ENCODE measurements at places on chromosomes 5 and 9.
A peak's percentile ranks its signal among the peaks of the same experiment; 100 is the strongest.

DNA sequence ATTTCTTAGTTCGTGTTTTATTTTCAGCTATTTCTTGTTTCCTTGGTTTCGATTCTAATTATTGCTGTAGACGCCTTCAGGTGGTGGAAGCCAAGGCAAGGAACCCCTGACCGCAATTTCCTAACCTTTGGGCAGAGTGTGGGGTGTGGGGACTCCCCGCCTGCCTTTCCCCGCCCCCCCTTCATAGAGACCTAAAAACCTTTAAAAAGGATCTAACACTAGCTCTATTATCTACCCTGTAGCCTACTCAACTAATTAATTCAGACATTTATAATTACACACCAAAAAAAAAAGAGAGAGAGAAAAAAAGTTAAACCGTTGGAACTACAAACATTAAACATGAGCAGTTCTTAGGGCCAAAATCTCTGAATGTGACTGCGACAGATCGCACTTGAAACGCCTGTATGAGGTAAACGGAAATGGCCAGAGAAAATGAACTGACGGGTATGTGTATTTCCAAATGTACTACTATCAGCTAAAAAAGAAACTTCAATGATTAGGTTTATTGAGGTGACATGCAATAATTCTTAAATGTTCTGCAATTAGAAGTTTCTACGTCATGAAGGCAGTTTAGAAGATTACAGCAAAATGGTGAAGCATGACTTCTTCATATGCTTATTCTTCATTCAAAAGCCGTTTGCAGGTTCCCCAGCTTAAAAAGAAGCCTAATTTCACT is 19.0 kb upstream of the FER start:
- no peak for DNase-seq

- DNase-seq, result peak; percentile 46
Measured at GRCh38 chr5:113278976-113279375, 155.8 kb downstream of the TSSK1B start.

GRCh38 chr5:119273391-119273839 is 82.4 kb upstream of the TNFAIP8 start:
- DNase-seq, result no peak

DNA sequence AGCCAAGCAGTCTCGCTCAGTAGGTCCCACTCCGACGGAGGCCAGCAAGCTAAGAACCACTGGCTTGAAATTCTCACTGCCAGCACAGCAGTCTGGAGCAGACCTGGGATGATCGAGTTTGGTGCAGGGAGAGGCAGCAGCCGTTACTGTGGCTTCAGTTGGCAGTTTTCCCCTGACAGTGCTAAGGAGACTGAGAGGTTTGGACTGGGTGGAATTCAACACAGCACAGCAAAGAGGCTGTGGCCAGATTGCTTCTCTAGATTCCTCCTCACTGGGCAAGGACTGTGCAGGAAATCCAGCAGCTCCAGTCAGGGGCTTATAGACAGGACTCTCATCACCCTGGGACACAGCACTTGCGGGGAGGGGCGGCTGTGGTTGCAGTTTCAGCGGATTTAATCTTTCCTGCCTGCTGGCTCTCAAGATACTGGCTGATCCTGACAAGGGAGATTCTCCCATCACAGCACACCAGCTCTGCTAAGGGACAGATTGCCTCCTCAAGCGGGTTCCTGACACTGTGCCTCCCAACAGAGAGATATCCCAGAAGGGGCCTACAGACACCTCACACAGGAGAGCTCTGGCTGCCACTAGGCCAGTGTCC is 122.1 kb downstream of the YIPF5 start:
- DNase-seq, result no peak

DNA sequence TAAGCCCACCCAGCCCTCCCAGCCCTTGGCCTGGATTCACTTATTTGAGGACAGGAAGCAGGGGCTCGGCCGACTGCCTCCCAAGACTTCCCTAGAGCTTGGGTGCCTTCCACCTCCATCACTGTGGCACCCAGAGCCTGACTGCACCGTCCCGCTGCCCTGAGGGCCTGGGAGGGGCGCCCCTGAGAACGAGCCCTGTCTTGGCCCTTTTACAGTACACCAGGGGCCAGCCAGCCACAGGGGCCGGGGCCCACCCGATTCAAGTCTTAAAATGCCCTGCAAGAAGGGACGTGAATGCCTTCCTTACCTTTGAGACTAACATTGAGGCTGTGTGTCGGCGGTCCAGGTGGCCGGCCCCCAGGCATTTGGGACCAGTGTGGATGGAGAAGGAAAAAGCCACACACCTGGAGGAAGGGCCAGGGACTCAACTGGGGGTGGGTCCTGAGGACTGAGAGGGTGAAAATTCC is 16.8 kb downstream of the FAM78A start:
- DNase-seq, result no peak

GRCh38 chr5:131330031-131330430 is 66.2 kb downstream of the CDC42SE2 start:
- DNase-seq, result no peak

- no peak for DNase-seq
Measured at GRCh38 chr9:135960411-135961276, 529 bp downstream of the UBAC1 start.

DNA sequence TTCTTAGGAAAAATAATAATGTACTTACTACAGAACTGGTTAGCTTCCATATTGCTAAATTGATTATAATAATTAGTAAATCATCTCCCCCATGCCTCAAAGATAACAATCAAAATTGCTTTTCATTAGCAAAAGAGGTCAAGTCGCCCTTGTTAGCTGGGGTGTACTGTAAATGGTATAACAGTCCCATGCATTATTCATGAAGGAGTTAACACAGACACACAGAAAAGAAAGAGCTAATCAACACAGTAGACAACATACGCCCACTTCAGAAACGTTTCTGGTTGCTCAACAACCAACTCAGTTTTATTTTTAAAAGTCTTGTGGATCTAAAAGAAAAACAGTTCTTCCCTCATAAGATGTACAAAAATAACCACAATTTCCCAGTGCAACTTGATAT is 100.2 kb downstream of the MPDZ start:
- no peak for DNase-seq

- DNase-seq, result peak; percentile 0
Measured at GRCh38 chr5:63050916-63051315, 472.3 kb downstream of the LRRC70 start.

- no peak for DNase-seq
Measured at GRCh38 chr5:139798883-139799282, 3.3 kb downstream of the PSD2 start.

DNA sequence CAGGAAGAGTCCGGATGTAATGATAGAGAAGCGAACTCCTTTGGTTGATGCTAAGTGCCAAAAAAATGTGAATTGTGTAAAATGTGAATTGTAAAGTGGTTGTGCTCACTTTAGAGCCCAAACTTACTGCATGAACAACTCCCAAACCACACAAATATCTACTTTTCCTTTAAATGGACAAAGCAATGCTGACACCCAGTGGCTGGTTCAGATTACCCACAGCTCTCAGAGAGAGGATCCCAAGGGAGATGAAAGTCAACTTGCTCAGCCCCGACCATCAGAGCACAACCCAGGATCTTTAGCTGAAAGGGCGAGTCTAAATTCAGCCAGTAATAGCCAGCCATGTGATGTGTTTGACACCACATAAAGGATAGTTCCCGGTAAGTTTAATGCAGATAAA is 133.7 kb downstream of the NMUR2 start:
- DNase-seq, result no peak

DNA sequence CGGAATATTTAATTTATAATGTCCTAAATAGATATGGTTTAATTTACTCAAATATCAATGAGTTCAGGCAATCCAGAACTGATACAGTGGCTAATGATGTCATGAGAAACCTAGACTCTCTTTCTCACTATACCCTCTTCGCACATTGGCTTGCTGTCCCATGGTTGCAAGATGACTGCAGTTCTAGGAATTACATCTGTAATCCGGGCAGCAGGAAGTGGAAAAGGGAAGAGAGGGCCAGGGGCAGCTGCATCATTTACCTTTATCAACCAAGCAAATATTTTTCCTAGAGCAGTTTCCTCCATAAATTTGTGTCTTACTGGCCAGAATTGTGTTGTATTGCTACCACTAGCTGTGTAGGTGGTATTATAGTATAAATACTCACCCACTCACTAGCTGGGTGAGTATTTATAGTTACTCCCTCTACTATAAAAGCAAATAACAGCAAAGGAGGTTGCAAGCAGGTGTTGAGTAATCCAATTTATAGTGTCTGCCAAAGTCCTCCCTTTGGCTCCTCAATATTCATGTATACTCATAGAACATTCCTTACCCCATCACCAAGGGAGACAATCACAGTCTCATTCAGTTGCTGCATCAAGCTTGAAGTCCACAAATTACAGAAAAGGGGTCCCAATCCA is 168.8 kb downstream of the DROSHA start:
- peak; percentile 73 for DNase-seq

- DNase-seq, result peak; percentile 69
Measured at GRCh38 chr5:150129813-150130492, 25.7 kb downstream of the PDGFRB start.

- peak; percentile 74 for DNase-seq
Measured at GRCh38 chr5:321230-321725, at the start of gene AHRR. Gene AHRR (plus strand): TSS chr5:321714. CDS start chr5:343903, 22,189 bp downstream.

DNA sequence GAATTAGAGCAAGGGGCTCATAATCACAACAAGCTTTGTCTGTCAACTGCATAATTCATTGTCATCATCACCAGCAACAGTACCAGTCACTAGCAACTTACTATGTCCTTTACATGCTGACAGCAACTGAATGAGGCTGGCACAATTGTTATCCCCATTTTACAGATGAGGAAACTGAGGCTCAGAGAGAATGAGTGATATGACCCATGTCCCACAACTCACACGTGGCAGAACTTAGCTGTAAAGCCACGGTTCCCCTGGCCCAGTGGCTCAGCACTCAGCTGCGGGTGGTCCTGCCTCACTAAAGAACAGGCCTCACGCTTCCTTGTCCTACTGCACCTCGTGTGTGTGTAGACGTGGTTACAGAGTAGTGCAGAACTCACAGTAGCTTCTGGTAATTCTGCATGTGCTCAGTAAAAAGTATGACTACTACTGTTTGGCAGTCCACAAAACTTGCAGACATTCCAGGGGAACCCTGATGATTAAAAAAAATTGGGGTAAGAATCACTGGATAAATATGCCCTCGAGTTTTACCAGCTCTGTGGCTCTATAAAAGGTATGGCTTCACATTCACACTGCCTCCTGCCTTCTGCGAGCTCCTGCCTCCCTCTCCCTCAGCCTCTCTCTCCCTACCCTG is 30.2 kb downstream of the AFAP1L1 start:
- peak; percentile 67 for DNase-seq

- peak; percentile 52 for DNase-seq
Measured at GRCh38 chr5:179143446-179143845, 83.3 kb downstream of the ZNF354C start.

DNA sequence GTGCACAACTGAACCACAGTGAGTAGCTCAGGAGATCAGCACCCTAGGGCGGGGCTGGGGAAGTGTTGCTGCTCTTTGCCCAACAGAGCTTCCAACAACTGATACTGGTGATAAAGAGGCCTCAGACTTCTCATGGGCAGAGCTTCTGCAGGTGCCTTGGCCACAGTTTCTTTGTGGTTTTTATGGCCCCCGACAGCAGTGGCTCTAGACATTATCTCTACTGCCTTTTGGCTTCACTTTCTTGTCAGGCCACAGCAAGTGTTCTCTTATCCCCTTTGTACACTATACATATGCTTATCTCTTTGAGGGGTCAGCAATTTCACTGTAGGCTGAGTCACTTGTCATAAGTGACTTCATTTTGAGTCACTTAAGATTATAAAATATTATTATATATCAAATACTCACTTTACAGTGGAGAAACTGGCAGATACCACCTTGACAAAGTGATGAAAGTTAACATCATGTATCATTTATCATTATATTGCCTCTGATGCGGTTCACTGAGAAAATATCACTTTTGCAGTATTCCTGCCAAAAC is 90.9 kb upstream of the COX7C start:
- no peak for DNase-seq

- DNase-seq, result no peak
Measured at GRCh38 chr5:99621772-99622681, 693.2 kb upstream of the CHD1 start.

GRCh38 chr9:119026120-119026519 is 343.1 kb downstream of the BRINP1 start:
- DNase-seq, result no peak

GRCh38 chr9:80077059-80077458 is 505.3 kb downstream of the TLE4 start:
- no peak for DNase-seq

DNA sequence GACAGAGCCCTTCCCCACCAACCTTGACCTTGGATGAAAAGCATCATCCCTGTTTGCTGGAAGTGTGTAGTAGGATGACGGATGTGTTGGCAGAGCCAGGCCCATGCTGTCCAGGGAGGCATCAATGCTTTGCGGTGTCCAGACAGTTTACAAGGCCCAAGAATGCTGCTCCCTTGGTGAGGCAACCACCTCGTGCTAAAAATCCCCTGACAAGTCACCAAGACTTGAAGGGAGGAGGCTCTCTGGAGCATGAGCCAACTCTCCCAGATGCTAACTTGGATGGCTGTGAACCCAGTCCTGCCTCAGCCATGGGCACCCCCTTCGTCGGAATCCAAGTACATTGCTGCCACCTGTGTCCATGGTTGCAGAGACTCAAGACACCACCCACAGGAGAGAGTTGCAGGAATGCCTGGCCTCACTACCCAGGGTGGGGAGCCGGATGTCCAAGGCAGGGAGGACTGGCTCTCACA is 9.5 kb upstream of the NKD2 start:
- DNase-seq, result no peak

GRCh38 chr5:149289301-149289700 is 17.6 kb downstream of the AFAP1L1 start:
- no peak for DNase-seq

DNA sequence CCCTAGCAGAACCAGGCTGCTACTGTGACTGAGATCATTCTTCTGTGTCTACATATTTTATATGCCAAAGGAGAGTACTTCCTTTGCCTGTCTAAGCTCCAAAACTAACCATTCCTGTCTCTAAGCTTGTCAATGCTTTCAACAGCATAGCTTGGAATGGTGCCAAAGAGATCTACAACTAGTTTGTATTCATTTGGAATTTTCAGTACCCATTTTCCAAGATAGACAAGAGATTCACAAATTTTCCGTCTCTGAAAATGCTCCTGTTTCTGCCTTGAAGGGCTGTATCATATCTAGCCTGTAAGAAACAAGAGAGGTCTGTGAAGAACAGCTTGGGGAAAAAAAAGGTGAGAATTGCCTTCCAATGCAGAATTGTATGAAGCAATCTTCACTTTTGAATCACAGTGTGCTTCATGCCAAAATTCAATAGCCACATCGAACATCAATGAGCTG is 334.4 kb upstream of the ACTBL2 start:
- DNase-seq, result peak; percentile 20

GRCh38 chr5:79256563-79256962 is 20.6 kb downstream of the JMY start:
- DNase-seq, result no peak

DNA sequence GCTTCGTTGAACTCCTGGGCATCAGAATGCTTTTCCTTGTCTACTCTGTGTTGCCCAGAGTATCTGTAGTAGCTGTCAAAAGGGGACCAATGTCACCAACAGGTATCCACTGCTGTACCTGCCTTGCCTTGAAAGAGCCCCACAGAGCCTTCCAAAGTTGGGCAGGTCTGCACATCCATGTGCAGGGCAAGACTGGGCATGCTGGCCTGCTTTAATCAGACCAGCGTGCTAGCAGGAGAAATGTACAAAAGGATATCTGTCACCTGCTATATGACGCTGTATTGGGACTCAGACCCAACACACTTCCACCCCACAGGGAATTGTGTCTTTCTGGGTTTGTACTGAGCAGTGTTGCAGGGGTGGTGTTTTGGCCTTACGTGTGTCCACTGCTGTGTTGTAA is 11.9 kb downstream of the DELE1 start:
- DNase-seq, result no peak

Measured in foreskin fibroblast (primary cell).